ENCODE measurements at places on chromosomes 7 and 10. TPM values are rescaled to one million over a fixed set of nuclear protein-coding genes. Genes with fewer than 3 reads are reported as not detected.

DNA sequence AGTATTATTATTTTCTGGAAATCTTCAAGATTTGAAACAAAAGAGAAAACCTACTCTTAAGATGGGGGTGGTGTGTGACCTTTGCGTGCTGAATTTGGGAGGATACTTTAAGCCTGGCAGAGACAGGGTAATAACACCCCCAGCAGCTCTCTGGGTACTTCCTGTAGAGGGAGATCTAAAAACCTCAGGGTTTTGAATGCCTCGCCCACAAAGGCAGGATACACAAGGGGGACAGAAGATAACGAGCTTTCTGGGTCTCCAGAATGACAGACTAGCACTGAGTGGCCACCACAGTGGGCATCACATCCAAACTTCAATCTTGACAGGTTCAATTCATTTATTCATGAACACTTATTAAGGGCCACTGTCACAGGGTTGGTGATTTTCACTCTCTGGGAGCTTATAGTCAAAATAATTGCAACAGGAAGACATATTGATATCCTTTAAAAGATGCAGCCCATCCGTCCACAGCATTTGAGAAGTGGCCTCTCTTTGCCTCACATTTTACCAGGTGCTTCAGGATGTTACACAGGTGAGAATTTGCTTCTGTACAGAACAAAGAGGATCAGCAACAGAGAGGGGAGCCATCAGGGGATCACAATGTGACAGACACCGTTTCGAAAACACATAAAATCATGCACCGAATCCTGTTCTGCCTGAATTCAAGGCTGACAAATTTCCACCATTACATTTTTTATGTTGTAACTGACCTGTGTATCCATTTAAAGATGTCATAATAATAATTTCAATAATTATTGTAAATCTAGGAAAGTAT, 14.3 kb downstream of the CPA1 start:
- no peak for DNase-seq

- DNase-seq: no peak
Observed at GRCh38 chr7:730501-731439, 3.7 kb upstream of the PRKAR1B start.

Gene NUDT13
- total RNA-seq: 0.68 TPM

- no peak for DNase-seq
Observed at GRCh38 chr7:29765490-29765889, 40.8 kb upstream of the WIPF3 start.

DNA sequence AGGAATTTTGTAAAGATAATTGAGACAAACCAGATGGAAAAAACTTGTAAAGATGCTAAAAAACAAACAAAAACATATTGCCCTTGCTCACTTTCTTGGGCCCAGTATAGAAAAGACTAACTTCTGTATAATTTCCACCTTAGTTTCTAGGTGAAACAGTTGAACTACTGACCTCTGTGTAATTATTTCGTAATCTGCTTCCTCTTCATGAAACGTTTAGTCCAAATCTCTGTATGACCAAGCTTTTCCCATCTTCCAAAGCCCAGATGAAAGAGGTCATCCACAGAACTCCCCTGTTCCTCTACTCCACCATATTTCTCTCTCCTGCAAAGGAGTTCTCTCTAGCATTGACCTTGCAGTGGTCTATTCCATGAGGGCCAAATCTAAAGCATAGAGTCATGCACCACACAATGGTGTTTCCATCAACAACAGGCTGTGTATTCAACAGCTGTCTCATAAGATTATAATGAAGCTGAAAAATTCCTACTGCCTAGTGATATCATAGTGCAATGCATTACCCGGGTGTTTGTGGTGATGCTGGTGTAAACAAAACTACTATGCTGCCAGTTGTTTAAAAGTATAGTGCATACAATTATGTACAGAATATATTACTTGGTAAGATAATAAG, 647.6 kb downstream of the TNS3 start:
- DNase-seq: no peak

GRCh38 chr7:24349339-24349738, 65.3 kb downstream of the NPY start:
- no peak for DNase-seq

GRCh38 chr10:10332786-10333185, 684.9 kb upstream of the CELF2 start:
- no peak for DNase-seq

DNA sequence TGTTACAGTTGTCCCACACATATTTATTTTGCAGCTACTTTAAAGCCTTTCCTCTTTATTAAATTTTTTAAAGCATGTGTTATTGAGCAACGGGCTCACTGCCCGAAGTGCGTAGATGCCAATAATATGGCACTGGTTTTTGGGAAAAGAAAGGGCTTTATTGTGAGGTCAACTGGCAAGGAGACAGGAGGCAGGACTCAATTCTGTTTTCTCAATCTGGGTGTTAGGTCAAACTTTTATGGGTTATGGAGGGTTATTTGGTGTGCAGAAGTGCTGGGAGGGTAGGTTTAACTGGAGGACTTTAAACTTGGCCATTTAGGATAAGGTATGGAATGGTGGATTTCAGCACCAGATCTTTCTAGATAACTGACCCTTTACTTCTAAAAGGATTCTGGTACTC, 183.6 kb downstream of the LRRC4 start:
- DNase-seq: no peak

DNA sequence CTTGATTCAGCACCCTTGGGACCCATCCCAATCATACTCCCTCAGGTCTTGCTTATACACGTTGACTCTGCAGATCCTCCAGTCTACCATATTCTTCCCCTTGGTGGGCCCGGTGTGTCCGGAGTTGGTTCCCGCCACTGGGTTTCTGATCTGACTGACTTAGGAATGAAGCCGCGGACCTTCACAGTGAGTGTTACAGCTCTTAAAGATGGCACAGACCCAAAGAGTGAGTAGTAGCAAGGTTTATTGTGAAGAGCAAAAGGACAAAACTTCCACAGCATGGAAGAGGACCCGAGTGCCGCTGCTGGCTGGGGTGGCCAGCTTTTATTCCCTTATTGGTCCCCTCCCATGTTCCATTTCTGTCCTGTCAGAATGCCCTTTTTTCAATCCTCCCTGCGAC, 5.9 kb upstream of the GDF10 start:
- DNase-seq: no peak

Gene URGCP
- 41.0 TPM for total RNA-seq
